Naive thymus-derived CD4-positive, alpha-beta T cell (primary cell): ENCODE measurements at places on chromosomes 2 and 18. TPM values are rescaled to one million over a fixed set of nuclear protein-coding genes. Genes with fewer than 3 reads are reported as not detected.
A peak's percentile ranks its signal among the peaks of the same experiment; 100 is the strongest.

Gene VIL1
- total RNA-seq: 0.22 TPM

Gene ATF2
- 58.7 TPM for total RNA-seq

- H3K4me3 ChIP-seq: no peak overlapping the region
- no peaks in the 10 kb centered on the region for H3K27me3 ChIP-seq
- H3K27ac ChIP-seq: no peak overlapping the region
- H3K36me3 ChIP-seq: no peaks in the 10 kb centered on the region
- no peaks in the 10 kb centered on the region for H3K4me1 ChIP-seq
Measured at GRCh38 chr2:48954935-48955334, 199.4 kb downstream of the FSHR start.

DNA sequence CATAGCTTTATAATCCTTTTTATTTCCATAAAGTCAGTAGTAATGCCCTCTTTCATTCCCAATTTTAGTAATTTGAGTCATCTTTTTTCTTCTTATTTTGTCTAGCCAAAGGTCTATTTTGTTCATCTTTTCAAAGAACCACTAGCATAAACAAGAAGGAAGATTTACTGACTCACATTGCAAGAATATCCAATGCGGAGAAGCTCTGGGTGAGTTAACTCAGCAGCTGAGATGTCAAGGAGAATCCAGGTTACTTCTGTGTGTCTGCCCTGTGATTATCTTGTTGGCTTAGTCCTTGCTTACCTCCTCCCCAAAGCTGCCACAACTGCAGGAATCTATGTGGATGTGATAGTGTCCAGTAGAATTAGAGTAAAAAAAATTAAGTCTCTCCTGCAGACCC, 311.4 kb upstream of the NCKAP5 start:
- H3K4me3 ChIP-seq: no peak overlapping the region
- H3K36me3 ChIP-seq: no peaks in the 10 kb centered on the region
- peaks cover 3% of the 10 kb centered on the region for H3K27me3 ChIP-seq
- no peak for DNase-seq
- H3K27ac ChIP-seq: no peak overlapping the region
- H3K4me1 ChIP-seq: no peaks in the 10 kb centered on the region

DNA sequence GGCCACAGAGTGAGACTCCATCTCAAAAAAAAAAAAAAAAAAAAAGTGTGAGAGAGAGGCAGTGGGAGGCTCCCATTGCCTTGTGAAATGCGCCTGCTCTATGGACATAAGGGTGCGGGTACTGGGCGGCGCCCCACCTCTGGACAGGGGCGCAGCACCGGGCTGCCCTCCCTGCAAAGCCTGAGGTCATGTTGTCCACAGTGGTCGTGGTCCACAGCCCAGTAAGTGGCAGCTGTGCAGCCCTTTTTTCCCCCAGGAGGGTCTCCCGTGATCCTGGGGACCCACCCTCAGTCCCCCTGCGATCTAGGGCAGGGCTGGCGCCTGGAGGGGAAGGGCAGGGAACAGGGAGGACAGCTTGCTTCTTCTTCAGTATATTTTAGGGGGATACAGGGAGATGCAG, 37.8 kb downstream of the LPIN1 start:
- H3K27me3 ChIP-seq: no peaks in the 10 kb centered on the region
- H3K4me1 ChIP-seq: no peaks in the 10 kb centered on the region
- no peak overlapping the region for H3K27ac ChIP-seq
- peaks cover 40% of the 10 kb centered on the region for H3K36me3 ChIP-seq
- no peak for DNase-seq

DNA sequence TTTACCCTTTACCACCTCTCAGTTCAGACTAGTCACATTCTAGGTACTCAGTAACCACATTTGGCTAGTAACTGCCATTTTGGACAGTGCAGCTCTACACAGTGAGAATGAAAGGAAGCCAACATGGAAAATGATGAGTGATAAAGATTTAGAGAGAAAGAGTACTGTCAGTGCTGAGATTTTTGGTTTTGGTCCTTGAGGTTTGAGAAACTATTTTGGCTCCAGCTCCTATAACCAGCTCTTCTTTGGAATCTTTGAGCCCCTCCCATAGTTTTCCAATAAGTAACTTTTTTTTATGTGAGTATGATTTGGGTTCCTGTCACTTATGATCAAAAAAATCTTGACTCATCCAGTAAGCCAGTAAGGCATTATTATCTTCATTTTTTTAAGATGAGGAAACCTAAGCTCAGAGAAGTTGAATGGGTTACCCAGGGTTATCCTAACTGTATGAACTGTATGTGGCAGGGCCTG, 173.0 kb downstream of the BABAM2 start:
- H3K4me1 ChIP-seq: no peaks in the 10 kb centered on the region
- no peak overlapping the region for H3K4me3 ChIP-seq
- DNase-seq: no peak
- no peak overlapping the region for H3K27ac ChIP-seq
- H3K27me3 ChIP-seq: no peaks in the 10 kb centered on the region

DNA sequence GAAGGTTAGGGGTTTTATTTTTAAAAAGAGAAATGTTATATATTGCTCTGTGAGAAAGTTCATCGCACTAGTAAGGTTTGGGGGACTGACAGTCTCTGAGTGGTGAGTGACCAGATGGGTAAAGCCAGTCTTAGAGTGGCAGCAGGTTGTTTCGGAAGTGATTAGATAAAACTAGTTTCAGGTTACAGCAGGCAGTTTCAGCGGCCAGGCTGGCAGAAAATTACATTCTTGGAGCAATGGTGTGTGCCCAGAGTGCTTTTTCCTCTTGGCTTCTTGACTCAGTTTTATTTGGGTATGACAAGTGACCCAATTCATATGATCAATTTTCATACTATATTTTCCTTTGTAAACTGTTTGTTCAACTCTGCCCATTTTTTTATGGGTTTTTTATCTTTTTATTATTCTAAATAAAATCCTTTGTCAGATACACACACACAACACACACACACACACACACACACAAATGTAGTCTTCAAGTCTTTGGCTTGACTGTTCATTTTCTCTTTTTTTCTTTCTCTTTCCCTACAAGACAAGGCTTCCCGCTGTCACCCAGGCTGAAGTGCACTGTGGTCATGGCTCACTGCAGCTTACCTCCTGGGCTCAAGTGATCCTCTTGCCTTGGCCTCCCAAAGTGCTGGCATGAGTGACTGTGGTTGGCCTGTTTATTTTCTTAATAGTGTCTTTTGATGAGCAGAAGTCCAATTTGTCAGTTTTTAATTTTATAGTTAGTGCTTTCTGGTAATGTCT, 30.9 kb downstream of the RALBP1 start:
- no peak overlapping the region for H3K4me3 ChIP-seq
- H3K27me3 ChIP-seq: no peaks in the 10 kb centered on the region
- no peaks in the 10 kb centered on the region for H3K36me3 ChIP-seq
- DNase-seq: no peak
- no peaks in the 10 kb centered on the region for H3K4me1 ChIP-seq

Gene CAPN14
- total RNA-seq: 0.88 TPM

- H3K36me3 ChIP-seq: no peaks in the 10 kb centered on the region
- H3K4me1 ChIP-seq: no peaks in the 10 kb centered on the region
- no peak overlapping the region for H3K4me3 ChIP-seq
- DNase-seq: no peak
- no peak overlapping the region for H3K27ac ChIP-seq
Measured at GRCh38 chr2:68279691-68280090, 27.4 kb upstream of the PPP3R1 start.

GRCh38 chr2:119488245-119489214, 35.8 kb downstream of the SCTR start:
- no peak overlapping the region for H3K4me3 ChIP-seq
- no peaks in the 10 kb centered on the region for H3K36me3 ChIP-seq
- no peaks in the 10 kb centered on the region for H3K27me3 ChIP-seq
- H3K27ac ChIP-seq: no peak overlapping the region

Gene KLHL30
- total RNA-seq: not detected

Gene AFF3
- 20.7 TPM for total RNA-seq

GRCh38 chr2:237533668-237534161, 32.7 kb upstream of the PRLH start:
- H3K4me1 ChIP-seq: no peaks in the 10 kb centered on the region
- no peak for DNase-seq
- no peak overlapping the region for H3K27ac ChIP-seq
- H3K27me3 ChIP-seq: no peaks in the 10 kb centered on the region

Gene IL1F10
- not detected for total RNA-seq

Gene CROCC2
- 0.22 TPM for total RNA-seq

- DNase-seq: no peak
- H3K27me3 ChIP-seq: no peaks in the 10 kb centered on the region
- H3K4me3 ChIP-seq: no peak overlapping the region
- H3K36me3 ChIP-seq: no peaks in the 10 kb centered on the region
Measured at GRCh38 chr2:9280224-9280623, 73.6 kb downstream of the ASAP2 start.

GRCh38 chr18:12921178-12921577, 26.6 kb upstream of the SEH1L start:
- H3K36me3 ChIP-seq: no peaks in the 10 kb centered on the region
- no peak for DNase-seq
- H3K27me3 ChIP-seq: no peaks in the 10 kb centered on the region
- H3K4me3 ChIP-seq: no peak overlapping the region
- H3K4me1 ChIP-seq: peaks cover 14% of the 10 kb centered on the region

GRCh38 chr2:188028739-188029138, 262.9 kb upstream of the GULP1 start:
- no peaks in the 10 kb centered on the region for H3K36me3 ChIP-seq
- no peaks in the 10 kb centered on the region for H3K4me1 ChIP-seq
- no peak overlapping the region for H3K4me3 ChIP-seq
- H3K27ac ChIP-seq: no peak overlapping the region
- no peaks in the 10 kb centered on the region for H3K27me3 ChIP-seq

DNA sequence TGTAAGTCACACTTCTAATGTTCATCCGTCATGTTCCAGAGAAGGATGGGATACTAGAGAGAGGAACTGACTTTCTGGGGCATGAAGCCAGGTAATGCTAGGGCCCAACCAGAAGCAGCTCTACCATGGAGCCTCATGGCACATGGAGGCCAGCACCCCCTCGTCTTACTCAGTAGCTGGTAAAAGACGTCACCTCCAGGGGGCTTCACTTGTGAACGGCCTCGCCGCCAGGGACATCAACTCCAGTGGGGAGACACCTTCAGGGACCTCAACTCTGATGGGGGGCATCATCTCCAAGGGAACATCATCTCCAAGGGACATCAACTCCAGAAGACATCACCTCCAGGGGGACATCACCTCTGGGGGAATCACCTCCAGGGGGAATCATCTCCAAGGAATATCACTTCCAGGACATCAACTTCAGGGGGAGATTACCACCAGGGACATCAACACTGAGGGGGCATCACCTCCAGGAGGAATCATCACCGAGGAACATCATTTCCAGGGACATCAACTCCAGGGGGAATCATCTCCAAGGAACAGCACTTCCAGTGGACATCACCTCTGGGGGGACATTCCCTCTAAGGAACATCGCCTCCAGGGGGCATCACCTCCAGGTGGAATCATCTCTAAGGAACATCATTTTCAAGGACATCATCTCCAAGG, 168.4 kb downstream of the NDUFA10 start:
- H3K4me3 ChIP-seq: no peak overlapping the region
- no peaks in the 10 kb centered on the region for H3K36me3 ChIP-seq
- no peaks in the 10 kb centered on the region for H3K27me3 ChIP-seq
- DNase-seq: no peak

DNA sequence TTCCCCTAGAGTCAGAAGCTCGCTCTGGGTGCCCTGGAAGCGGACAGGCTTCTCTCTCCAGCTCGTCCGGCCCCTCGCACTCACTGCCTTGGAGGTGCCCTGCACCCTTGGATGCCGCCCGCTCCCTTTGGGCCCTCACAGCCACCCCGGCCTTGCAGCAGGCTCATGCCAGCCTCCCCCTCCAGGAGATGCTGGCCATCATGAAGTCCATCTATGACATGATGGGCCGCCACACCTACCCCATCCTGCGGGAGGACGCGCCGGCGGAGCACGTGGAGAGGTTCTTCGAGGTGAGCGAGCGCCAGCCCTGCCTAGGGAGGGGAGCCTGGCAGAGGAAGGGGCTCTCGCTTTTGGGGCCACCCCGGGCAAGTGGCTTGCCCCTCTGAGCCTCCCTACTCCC, 20.3 kb upstream of the FAHD2A start:
- H3K36me3 ChIP-seq: no peaks in the 10 kb centered on the region
- H3K27ac ChIP-seq: no peak overlapping the region
- no peaks in the 10 kb centered on the region for H3K27me3 ChIP-seq
- no peak for DNase-seq

Gene NTSR2
- total RNA-seq: not detected

DNA sequence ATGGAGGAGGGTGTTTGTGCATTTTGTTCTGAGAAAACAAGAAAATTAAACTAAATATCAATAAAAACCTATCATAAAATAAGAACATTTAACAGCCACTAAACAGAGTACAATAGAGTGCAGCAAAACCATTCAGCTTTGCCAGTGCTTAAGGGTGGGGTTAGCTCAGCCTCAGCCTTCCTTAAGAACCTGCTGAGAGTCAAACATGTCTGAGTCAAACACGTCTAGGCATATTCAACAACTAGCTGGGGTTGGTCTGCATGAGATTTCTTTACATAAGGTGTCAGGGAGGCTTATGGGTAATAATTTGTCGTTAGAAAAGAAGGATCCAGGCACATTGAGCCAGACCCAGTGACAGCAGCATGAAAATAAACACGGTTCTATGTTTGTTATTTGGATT, 298.2 kb downstream of the SP3 start:
- H3K4me1 ChIP-seq: no peaks in the 10 kb centered on the region
- no peaks in the 10 kb centered on the region for H3K36me3 ChIP-seq
- no peak overlapping the region for H3K4me3 ChIP-seq
- H3K27me3 ChIP-seq: no peaks in the 10 kb centered on the region
- DNase-seq: no peak

- H3K27ac ChIP-seq: no peak overlapping the region
- H3K27me3 ChIP-seq: peaks cover 4% of the 10 kb centered on the region
- H3K4me3 ChIP-seq: no peak overlapping the region
- no peaks in the 10 kb centered on the region for H3K4me1 ChIP-seq
Measured at GRCh38 chr2:232930059-232930400, 60.0 kb downstream of the SNORC start.

- H3K27ac ChIP-seq: no peak overlapping the region
- H3K27me3 ChIP-seq: no peaks in the 10 kb centered on the region
- H3K4me3 ChIP-seq: no peak overlapping the region
- no peaks in the 10 kb centered on the region for H3K4me1 ChIP-seq
- DNase-seq: no peak
Measured at GRCh38 chr2:30867385-30867784, 60.1 kb upstream of the CAPN13 start.

DNA sequence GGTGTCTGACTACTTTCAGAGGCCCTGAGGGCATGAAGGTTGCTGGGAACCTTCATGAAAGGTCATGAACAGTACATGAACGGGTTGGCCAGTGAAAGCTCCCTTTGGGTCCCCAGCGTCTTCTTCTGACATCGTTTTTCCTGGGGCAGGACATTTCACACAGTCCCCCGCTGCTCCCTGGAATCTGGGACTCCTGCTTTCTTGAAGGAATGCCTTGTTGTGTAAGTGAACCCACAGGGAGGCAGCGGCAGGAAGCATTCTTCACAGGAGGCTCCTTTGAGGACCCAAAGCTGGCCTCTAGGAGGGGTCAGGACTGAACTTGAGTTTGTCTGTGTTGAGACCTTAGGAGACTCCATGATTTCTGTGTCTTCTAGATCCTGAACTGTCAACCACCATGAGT, 144.3 kb downstream of the KCNE4 start:
- H3K36me3 ChIP-seq: no peaks in the 10 kb centered on the region
- no peak for DNase-seq
- H3K4me3 ChIP-seq: no peak overlapping the region
- no peak overlapping the region for H3K27ac ChIP-seq
- H3K27me3 ChIP-seq: no peaks in the 10 kb centered on the region

- peaks cover 66% of the 10 kb centered on the region for H3K4me1 ChIP-seq
- H3K36me3 ChIP-seq: peaks cover 36% of the 10 kb centered on the region
- DNase-seq: no peak
- H3K4me3 ChIP-seq: peak overlapping the region; percentile 43
Measured at GRCh38 chr2:84839851-84840250, 41.0 kb downstream of the TRABD2A start.

Gene SH3RF3
- 11.5 TPM for total RNA-seq

- H3K27me3 ChIP-seq: no peaks in the 10 kb centered on the region
- no peak for DNase-seq
Measured at GRCh38 chr2:80185091-80185490, 119.5 kb downstream of the LRRTM1 start.
